Left kidney (tissue), 8 donors: ENCODE measurements at places on chromosomes 13 and 19. TPM values are rescaled to one million over a fixed set of nuclear protein-coding genes. Genes with fewer than 3 reads are reported as not detected.
A peak's percentile ranks its signal among the peaks of the same experiment; 100 is the strongest.

Gene SBSN
- not detected for polyA plus RNA-seq

DNA sequence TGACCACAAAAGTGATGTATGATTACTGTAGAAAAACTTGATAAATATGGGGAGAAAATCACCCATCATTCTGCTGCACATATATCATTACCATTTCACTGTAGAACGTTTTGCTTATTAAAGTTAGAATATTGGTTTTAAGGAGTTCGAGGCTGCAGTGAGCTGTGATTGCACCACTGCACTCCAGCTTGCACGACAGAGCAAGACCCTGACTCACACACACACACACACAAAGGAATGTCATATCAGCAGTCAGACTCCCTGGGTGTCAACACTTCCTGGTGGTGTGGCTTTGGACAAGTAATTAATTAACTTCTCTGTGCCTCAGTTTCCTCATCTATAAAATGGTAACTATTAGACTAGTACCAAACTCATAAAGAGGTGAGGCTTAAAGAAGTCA, 11.3 kb upstream of the PNMA8A start:
- DNase-seq: no peak

- DNase-seq: no peak
Observed at GRCh38 chr13:23655321-23655720, 85.1 kb downstream of the TNFRSF19 start.

DNA sequence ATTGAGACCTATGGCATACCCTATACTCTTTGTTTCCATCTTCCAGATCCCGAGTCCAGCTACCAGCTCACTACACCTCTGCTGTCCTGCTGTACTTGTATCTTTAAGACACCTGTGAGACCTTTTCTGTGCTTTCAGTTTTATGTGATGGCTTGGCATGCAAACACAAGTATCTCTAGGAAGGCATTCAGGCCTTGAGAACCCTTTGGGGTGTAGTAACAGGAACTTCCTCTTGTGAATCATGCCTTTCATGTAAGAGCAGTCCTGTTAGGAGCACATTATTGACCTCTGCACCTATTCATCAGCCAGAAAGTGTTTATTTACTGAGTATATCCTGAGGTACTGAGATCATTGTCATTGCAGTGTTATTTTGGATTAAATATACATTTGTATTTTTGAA, 87.0 kb upstream of the HTR2A start:
- no peak for DNase-seq

- DNase-seq: no peak
Observed at GRCh38 chr19:10152100-10152499, 32.4 kb upstream of the EIF3G start.

DNA sequence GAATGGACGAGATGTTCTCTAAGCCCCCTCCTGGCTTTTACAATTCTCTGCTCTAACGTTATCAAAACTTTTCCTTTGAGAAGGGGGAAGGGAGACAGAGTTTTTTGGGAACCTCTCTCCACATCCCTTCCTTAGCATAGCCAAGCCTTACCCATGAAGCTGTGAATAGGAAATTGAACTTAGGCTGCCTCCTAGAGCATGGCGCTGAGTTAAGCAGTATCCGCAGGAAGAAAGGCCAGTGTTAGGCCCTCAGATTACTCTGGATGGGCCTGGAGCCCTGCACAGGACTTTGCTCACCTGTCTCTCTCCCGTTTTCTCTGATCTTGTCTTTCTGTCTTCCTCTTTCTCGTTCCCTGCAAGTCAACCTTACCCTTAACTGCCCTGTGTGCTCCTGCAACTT, 39.6 kb downstream of the CYP2B6 start:
- no peak for DNase-seq

- no peak for DNase-seq
Observed at GRCh38 chr19:3034656-3035541, 5.8 kb upstream of the TLE2 start.

DNA sequence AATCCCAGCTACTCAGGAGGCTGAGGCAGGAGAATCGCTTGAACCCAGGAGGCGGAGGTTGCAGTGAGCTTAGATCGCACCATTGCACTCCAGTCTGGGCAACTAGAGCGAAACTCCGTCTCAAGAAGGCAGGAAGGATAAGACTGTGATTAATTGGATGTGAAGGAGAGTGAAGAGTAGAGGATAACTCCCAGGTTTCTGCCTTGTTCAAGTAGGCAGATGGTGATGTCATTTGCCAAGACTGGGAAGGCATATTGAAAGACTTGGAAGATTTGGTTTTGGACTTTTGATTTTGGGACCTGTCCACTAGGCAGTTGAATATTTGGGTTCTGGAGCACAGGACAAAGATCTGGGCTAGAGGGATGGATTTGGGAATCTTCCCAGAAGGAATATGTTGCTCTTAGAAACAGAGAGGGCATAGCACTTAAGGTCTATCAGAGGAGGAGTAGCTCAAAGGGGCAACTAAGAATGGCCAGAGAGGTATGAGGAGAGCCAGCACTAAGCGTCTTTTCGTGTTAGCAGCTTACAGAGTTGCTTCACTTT, 20.0 kb downstream of the GARRE1 start:
- DNase-seq: no peak

Gene CELF5
- 0.96 TPM for polyA plus RNA-seq

DNA sequence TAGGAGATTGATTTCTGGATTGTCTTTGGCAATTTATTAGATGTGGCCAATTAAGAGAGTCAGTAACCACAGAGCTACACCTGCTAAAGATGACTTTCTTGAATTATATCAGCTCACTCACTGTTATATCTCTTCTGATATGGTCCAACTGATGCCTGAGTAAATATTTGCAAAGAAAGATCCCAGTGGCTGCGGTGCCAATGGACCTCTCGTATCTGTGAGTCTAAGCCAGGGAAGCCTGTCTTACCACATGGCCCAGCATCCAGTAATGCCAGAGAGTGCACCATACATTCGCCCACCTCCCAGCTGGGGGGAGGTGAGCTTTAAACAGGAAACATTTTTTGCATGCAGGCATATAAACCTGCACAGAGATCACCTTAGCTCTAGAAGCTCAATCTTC, 82.7 kb upstream of the SLC15A1 start:
- no peak for DNase-seq

- DNase-seq: no peak
Observed at GRCh38 chr19:54189145-54189734, at the start of gene MBOAT7. TSS of gene MBOAT7 (minus strand) at chr19:54189580. CDS start at chr19:54188508, 1,072 bp downstream.

- DNase-seq: no peak
Observed at GRCh38 chr19:438416-438958, 22.3 kb downstream of the SHC2 start.

DNA sequence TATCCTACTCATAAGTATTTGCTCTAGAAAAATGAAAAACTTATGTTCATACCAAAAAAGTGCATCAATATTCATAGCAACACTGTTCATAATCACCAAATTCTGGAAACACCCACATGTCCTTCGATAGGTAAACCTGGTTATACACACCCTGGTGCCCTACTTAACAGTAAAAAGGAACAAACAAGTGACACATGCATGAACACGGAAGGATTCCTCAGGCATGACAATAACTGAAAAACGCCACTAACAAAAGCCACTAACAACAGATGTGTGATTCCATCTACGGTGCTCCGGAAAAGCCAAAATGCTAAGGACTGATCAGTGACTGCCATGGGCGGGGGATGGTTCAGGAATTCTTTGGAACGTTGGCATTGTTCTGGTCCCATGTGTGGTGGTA, 65.5 kb downstream of the STK24 start:
- DNase-seq: no peak

GRCh38 chr19:21765151-21765550, 2.2 kb downstream of the ZNF100 start:
- no peak for DNase-seq

DNA sequence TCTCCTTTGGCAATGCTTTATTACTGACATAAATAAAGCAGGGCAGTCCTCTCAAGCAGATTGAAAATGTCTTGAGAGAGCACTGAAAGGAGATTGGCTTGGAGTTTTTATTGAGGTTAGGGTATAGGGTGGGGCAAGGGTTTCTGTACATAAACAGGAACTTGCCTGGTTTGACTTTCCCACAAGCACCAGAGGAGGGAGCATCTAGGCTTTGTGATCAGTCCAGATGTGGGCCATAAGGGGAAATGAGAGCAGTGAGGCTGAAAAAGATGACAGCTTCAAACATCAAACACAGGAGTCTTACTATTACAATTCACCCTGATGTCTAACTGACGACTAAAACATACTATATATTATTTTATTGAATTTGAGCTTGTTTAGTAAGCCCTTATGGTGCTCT, 260.9 kb downstream of the MTUS2 start:
- DNase-seq: no peak

- DNase-seq: no peak
Observed at GRCh38 chr19:4577020-4577782, 17.7 kb upstream of the SEMA6B start.

Gene LGALS4
- polyA plus RNA-seq: 2.0 TPM

- DNase-seq: no peak
Observed at GRCh38 chr19:1435378-1435989, 2.7 kb upstream of the RPS15 start.

DNA sequence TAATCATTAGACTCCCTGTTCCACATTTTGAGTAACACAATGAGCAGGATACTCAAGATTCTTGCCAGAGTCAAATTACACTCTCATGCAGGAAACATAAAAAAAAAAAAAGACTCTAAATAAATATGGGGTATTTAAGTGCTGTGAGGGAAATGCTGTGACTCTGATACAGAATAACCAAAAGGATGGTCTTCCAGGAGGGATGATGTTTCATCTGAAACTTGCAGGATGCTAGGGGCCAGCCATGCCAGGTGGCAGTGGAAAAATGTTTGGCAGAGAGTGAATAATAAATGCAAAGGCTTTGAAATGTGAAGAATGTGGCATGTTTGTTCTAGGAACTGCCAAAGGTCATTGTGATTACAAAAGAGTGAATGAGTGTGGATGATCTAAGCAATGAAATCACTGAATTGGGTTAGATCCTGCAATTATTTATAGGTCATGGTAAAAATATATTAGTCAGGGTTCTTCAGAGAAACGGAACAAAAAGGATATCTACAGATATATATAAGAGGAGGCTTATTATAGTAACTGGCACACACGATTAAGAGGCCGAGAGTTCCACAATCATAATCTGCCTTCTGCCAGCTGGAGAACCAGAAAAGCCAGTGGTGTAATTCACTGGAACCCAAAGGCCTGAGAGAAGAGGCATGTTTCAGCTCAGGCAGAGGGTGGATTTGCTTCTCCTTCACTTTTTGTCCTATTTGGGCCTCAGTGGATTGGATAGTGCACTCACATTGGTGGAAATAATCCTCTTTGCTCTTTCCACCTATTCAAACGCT, 1832.8 kb upstream of the MIR17HG start:
- DNase-seq: no peak

Gene ZNF738
- polyA plus RNA-seq: 54.2 TPM

- no peak for DNase-seq
Observed at GRCh38 chr13:39515224-39515714, 87.7 kb downstream of the LHFPL6 start.

- DNase-seq: no peak
Observed at GRCh38 chr19:16428372-16429036, 43.3 kb downstream of the EPS15L1 start.

GRCh38 chr19:33620611-33621010, 1.1 kb upstream of the CHST8 start:
- no peak for DNase-seq

GRCh38 chr13:81025091-81025490, 684.2 kb upstream of the SPRY2 start:
- no peak for DNase-seq

Gene CBY2
- 0.58 TPM for polyA plus RNA-seq

- peak; percentile 82 for DNase-seq
Observed at GRCh38 chr19:4455719-4456475, 1.7 kb downstream of the UBXN6 start.

Gene ZNF610
- polyA plus RNA-seq: 14.9 TPM

- no peak for DNase-seq
Observed at GRCh38 chr19:16594131-16594586, 21.9 kb upstream of the SLC35E1 start.
